ENCODE measurements at places on chromosomes 7 and 10.

GRCh38 chr10:100707261-100707848 lies 38.0 kb upstream of the PAX2 start:
- no peak for DNase-seq

DNA sequence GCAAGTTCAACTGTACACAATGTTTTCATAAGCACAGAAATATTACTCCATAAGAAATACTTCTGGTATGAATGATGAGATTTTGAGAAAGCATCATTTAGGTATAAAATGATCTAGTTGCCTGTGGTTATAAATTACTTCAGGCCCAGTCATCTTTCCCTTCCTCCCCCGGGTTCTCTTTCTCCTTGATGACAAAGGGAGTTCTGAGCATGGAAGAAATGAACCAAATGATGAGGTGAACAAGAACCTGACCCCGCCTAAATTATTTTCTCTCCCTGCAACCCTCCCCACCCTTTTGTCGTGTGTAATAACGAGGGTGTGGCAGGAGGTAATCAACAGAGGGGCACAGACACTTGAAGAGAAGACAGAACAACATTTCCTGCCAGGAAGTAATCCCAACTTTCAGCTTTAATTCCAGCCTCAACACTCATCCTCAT lies 319.6 kb upstream of the SP8 start:
- DNase-seq = no peak

GRCh38 chr7:12709726-12710502 lies 22.5 kb downstream of the ARL4A start:
- DNase-seq = peak; percentile 73

DNA sequence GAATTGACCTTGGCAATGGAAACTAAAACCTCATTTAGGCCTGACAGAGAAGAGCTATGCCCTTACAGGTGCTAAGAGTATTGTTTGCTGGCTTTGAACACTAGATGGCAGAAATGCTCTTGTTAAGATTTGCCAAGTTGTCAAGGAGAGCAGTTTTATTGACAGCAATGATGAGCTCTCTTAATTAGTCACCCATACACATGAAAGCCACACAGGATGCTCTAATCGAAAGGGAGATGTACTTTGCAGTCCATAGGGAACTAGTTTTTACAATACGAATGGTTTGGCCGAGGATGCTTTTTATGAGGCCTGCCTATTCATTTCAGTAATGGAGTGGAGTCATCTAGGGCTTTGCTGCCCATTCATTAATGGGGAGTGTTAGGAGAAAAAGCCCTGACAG lies 45.4 kb upstream of the MBL2 start:
- DNase-seq = peak; percentile 57

DNA sequence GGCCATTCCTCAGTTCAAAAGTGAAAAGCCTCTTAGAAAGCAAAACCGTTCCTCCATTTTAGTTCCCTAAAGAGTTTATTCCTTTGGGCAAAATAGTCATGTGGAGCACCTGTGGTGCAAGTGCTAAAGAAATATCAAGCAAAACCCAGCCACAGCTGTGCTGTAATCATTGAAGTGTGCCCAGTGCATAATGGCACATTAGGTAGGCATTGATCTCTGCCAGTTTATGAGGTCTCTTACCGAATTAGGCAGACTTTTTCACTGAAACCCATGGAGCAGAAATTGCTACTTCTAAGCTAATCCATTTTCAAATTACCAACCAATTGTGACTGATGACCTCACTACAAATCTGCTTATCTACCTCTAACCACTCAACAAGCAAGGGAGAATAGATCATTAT lies 97.2 kb upstream of the SEMA3A start:
- DNase-seq = no peak

DNA sequence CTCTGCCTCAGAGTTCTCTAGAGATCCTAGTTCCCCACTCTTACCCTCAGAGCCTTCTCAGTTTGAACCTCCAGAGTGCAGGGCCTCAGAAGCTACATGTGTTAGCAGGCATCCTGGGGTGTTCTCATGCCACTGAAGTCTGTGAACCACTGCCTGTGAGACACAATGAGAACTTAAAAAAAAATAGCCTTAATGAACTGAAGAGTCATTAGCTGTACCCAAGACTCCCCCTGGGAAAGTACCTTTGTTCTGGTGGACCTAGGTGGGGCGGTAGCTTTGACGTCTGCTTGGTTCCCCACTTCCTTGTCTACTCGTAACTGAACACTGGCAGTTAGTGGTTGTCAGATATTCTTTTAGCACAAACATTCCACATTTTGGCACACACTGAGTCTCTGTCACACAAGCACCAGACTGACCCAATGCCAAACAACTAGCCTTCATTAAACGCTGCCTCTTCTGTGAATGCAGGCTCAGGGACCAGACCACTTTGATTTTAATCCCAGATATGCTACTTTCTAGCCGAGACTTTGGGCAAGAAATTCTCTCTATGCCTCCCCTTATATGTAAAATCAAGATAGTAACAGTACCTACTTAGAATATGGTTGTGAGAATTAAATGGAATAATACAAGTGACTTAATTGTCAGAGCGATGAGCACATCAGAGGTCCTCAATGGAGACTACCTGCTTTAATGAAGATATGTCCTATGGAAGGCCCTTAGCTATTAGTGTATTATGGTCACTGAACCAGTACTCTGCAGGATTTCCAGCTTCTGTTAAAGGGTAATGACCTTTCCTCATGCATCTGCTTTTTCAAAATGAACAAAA lies 75.3 kb upstream of the CC2D2B start:
- DNase-seq = no peak

- DNase-seq = peak; percentile 11
Measured at GRCh38 chr7:48298779-48299178, 127.5 kb downstream of the ABCA13 start.

GRCh38 chr7:22842383-22842941 lies 19.8 kb upstream of the TOMM7 start:
- DNase-seq = no peak

All from adipocyte (in vitro differentiated cells).